ENCODE measurements at places on chromosomes 12 and 14.

DNA sequence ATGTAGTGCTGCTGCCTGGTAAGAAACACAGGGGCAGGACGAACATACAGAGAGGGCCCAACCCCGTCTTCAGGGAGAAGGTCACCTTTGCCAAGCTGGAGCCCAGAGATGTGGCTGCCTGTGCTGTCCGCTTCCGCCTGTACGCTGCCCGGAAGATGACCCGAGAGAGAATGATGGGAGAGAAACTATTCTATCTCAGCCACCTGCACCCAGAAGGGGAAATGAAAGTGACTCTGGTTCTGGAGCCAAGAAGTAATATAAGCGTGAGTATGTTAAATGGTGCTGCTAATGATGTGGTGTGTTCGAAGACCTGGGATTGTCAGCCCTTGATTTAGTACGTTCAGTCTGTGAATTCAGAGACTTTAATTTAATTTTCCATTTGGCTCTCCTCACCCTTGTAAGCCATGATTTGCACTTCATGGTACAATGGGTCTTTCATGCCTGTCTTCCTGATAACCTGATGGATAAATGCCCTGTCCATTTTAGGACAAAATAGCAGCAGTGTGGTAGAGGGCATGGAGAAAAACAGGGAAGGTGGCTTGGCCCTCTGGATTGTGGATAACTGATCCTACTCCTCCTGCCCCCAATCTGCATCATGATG is 318.9 kb downstream of the SNAPC1 start:
- DNase-seq = no peak

DNA sequence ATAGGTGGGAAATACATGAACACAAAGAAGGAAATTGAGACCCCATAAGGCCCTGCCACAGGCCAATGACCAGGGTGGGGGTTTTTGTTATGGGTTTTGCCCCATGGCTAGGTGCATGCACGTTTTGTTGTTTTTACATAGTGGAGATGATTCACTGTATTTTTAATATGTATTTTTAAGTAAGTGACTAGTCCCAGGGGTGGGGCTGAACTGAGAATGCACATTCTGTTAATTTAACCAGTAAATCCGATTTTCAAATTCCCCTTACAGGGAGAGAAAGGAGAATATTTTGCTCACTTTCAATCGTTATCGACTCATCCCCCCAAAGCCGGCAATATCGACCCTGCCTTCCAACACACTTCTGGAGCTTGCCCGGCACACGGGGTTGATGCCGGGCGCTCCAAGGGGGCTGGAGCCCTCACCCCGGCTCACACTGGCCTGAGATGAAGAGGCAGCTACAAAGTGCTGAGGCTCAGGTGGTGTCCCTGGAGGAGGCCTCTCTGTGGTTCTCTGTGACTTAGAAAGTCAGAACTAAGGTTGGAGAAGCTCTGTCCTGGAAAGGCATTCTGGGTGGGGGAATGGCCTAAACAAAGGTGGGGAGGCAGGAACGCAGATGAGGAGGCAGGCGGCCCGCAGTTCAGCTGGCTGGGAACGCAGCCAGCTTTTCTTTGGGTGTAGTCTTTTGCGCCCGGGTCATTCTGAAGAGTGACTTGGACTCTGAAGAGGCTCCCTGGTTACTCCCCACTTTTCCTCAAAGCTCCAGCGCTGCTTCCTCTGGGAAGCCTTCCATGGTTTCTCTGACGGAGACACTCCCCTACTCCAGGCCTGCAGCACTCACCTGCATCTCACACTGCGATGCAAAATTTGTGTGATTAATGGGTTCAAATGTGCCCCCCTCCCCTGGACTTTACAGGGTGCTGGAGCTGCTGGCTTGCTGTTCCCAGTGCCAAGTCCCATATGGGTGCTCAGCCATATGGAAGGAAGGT is 50.7 kb upstream of the DLK1 start:
- DNase-seq = no peak

DNA sequence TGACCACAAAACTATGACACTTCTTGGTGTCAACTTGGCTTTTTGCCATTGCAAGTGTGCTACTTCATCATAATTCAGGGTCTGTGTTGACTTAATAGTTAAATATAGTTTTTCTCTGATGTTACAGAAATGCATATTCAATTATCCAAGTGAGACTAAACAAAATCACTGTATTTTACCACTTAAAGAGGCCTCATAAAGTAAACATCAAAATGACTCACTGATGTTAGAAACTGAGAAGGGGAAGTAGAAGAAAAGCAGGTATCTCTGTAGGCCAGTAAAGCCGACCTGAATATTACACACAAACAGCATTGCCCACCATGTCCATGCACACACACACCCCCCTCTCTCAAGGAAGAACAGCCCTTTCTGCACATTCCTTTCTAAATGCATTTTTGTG is 55.4 kb downstream of the RPAP3 start:
- DNase-seq = no peak

DNA sequence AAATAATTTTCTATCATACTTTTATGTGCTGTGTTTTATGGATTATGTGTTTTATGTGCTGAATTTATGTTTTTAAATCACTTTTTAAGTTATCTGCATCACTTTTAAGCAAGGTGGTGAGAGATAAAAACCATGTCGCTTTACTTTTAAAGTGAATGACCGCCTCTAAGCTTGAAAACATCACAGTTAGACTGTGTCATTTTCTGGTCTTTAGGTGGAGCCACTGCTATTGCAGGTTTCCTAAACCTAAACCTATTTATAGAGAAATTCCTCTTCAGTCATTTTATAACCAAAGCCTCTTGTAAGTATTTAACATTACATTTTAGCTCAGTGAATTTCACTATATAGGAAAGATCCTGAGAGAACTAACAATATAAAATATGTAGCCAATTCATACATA is 21.0 kb upstream of the MDM2 start:
- no peak for DNase-seq

- DNase-seq = no peak
Measured at GRCh38 chr12:42360747-42361403, 34.9 kb downstream of the PPHLN1 start.

DNA sequence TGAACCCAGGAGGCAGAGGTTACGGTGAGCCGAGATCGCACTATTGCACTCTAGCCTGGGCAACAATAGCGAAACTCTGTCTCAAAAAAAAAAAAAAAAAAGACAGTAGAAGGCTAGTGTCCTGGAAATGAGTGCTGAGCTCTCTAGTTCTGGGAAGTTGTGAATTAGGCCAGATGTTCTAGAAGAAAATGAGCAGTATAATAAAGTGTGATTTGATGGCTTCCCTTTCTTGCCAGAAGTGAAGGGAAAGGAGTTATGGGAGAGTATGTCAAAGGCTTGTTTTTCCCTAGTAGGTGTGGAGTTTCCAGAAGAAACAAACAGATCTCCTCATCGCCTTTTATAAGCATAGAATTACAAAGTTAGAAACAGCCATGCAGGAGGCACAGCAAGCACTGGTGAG is 20.5 kb downstream of the RNF212B start:
- DNase-seq = no peak

GRCh38 chr12:51631591-51631990 is 40.6 kb downstream of the SCN8A start:
- no peak for DNase-seq

DNA sequence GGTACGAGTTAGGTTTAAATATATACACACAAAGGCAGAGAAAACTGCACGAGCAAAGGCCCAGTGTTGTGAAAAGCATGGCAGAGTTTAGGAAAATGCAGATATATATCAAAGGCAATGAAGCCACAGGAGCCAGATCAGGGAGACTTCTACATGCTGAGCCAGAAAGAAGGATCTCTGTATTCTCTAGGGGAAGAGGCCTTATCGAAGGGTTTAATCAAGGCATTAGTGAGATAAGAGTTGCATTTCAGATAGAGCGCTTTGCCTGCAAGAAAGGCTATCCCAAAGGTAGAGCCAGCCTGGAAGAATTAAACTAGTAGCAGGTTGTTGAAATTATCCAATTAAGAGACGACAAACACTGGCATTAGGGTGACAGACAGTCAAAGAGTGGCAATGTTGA is 7.6 kb downstream of the PTPRO start:
- no peak for DNase-seq

GRCh38 chr12:24111616-24112015 is 162.1 kb upstream of the SOX5 start:
- DNase-seq = no peak

DNA sequence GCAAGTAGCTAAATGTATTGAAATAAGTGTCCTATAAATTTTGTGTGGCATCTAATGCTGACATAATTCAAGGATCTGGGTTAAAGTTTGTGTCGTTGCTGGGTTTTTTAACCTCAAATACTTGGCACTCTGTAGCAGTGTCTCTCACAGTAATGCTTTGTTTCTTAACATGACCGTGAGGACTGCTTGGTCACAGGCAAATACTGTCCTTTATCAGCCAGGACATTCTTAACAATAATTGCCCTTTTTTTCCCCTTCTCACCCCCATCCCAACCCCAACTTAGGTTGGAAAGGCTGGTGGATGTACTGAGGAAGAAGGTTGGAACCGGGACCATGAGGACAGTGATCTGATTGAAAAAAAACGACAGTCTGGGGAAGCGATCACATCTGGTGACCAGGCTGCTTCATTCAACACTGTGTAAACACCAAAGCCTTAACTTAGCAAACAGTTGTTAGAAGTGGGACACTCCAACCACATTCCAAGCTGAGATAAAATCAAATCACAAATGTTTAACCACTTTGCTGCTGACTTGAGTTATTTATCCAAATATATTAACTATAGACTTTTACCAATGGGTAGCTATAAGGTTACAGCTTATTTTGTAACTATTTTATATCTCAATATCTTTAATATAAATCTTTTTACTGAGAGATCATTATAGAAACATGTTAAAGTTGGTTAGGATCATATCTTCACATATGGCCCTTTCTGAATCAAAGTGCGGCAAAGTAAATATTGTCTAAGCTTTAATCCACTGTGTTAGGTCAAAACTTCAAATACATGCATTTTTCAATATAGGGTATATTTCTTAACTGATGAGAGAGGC is 48.2 kb downstream of the FOXA1 start:
- DNase-seq = no peak

DNA sequence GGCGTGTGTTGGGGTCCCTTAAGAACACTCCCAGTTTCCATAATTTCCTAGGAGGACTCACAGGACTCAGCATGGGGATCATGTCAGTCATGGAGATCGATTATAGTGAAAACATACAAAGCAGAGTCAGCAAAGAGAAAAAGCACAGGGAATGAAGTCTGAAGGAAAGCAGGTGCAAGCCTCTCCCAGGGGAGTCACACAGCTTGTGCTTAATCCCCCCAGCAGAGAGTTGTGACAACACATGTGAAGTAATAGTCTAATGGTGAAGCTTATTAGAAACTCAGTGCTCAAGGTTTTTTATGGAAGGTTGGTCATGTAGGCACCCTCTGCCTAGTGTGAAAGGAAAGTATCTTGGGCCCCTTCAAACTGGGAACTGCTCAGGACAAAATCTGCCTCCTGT is 149.0 kb upstream of the SEL1L start:
- no peak for DNase-seq

DNA sequence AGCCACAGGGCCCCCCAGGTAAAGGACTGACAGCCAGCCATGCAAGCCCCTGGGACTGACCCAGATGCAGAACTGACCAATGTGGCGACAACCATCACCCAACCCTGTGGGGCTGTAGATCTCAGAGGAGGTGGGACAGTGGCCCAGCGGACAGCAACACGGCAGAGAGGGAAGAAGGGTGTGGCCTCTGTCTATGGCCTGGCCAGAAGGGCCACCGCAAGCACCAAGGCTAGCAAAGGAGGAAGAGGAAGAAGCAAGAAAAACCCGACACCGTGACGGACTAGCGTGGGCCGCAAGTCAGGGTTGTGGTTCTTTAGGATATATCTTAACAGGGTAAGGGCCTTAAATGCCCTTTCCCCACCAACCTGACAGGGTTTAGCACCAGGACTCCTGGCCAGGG is 71.2 kb downstream of the ITPK1 start:
- no peak for DNase-seq

GRCh38 chr12:13128291-13128965 is 25.0 kb upstream of the GSG1 start:
- no peak for DNase-seq

DNA sequence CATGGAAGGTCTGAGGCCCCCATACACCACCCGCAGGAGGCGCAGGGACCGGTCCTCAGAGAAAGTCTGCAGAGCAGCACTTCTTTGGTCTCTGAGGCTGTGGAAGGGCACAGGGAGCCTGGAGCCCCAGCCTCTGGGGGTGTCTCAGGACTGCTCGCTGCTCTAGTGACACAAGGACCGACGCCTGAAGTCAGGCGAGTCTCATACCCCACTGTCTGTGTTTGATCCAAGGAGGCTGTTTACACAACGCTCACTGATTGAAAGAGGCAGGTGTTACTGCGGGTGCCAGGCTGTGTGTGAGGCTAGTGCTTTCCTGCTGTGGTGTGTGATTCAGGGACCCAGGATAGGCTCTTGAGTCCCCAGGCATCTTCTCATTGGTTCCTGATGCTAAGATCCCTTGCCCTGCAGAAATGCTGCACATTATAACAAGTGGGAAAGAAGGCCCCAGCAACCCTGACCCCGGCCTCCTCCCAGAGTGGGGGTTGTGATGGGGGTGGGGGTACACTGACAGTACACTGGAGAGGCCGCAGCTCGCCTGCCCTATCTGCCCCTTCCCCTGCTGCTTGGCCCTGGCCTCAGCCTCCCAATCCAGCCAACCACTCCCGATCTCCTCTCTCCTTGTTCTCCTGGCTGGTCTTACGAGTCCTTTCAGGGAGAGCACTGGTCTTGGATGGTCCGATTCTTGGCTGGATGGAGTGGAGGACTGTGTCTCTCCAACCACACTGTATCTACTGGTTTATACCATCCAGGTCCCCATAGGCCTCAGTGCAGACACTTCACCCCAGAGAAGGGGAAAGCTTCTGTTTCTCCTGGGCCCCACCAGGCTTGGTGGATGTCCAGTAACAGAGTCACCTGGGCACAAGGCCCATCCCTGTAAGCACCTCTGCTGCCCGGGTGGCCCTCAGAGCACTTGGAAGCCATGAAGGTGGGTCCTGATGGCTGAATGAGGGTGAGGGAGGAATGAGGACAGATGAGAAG is 6.6 kb downstream of the CACNA2D4 start:
- no peak for DNase-seq

GRCh38 chr12:13093848-13094220 is 9.6 kb downstream of the GSG1 start:
- DNase-seq = no peak

DNA sequence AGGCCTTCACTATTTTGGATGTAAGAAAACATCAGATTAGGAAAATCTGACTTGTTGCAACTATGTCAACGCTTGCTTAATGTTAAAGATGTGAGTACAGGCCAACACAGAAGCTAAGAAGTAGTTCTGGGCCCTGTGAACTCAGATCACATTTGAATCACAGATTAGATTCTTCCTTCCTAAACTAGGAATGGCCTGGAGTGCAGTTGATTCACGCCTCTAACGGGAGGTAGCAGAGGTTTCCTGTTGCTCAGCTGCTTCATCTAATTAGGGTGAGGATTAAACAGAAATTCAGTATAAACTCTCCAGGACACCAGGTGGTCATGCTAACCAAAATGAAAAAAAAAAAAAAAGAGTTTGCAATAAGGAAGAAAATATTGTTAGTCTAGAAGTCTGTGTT is 314.3 kb downstream of the TRHDE start:
- DNase-seq = no peak

GRCh38 chr14:97710726-97711125 is 913.5 kb downstream of the VRK1 start:
- DNase-seq = no peak

Measured in stimulated activated CD4-positive, alpha-beta T cell treated with anti-CD3 and anti-CD28 coated beads, Interleukin-2, amount 100 ng/mL, for 48 hours (primary cell).